ENCODE measurements at places on chromosomes 1 and 21.

- DNase-seq = no peak
Observed at GRCh38 chr1:112172294-112172882, 182.9 kb upstream of the KCND3 start.

- DNase-seq = no peak
Observed at GRCh38 chr1:50080904-50081586, 27.7 kb upstream of the ELAVL4 start.

GRCh38 chr1:29084196-29084521 is 39.5 kb downstream of the TMEM200B start:
- no peak for DNase-seq

- DNase-seq = no peak
Observed at GRCh38 chr1:161905269-161905884, 118.3 kb downstream of the OLFML2B start.

DNA sequence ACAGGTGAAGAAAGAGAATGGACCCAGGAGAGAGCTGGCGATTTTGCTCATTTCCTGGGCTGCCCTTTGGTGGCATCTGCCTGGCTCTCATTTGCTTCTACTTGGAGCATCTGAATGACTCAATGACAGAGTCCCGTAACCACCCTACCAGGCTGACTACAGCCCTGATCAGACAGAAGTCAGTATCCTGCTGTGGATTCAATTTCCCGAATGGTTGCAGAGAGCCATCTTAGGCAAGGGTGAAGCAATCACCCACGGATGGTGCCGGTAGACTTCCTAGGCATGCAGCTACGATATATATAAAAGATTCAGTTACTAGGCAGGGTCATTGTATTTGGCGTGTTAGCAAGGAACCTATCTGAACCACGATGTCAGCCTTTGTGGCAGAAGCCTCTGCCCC is 10.2 kb downstream of the AJAP1 start:
- DNase-seq = no peak

- no peak for DNase-seq
Observed at GRCh38 chr1:184426278-184426674, 39.4 kb downstream of the C1orf21 start.

DNA sequence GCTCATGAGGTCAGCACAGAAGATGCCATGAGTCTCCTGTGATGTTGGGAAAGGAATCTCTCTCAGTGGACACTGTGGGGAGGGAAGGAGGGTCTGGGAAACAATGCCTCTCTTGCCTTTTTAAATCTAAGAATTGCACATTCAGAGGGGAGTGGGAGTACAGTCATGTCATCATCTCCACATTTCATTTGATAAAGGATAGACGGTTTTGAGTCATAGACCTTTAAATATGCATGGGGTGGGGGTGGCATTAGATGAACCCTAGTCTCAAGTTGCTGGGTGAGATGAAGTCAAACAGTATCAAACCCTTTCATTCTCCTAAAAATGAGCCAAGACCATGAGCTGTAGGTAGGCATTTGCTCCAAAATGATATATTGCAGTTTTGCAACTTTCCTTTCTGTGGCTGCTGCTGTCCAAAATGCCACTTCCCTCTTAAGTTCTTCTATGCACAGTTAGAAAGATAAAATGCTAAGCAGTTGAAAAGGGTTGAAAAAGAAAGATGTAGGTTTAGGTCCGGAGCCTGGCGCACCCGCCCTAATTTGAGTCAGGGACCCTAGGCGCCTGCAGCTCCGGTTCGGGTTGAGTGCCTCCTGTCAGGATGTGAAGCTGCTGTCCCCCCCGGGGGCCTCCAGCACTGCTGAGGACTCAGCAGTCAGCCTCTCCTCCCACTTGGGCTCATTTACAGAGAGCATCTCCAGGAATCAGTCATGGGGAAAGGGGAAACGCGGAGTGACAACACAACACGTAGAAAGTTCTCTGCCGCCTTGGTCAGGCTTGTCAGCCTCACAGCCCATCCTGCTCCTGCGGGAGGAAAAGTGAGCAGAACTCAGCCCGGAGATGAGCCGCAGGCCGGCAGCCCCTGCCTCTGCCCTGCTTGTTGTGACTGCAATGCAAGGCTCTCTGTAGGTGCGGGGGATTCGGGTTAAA is 479.3 kb upstream of the RUNX1 start:
- no peak for DNase-seq

GRCh38 chr1:29646161-29646775 is 409.9 kb downstream of the PTPRU start:
- DNase-seq = peak; percentile 62

DNA sequence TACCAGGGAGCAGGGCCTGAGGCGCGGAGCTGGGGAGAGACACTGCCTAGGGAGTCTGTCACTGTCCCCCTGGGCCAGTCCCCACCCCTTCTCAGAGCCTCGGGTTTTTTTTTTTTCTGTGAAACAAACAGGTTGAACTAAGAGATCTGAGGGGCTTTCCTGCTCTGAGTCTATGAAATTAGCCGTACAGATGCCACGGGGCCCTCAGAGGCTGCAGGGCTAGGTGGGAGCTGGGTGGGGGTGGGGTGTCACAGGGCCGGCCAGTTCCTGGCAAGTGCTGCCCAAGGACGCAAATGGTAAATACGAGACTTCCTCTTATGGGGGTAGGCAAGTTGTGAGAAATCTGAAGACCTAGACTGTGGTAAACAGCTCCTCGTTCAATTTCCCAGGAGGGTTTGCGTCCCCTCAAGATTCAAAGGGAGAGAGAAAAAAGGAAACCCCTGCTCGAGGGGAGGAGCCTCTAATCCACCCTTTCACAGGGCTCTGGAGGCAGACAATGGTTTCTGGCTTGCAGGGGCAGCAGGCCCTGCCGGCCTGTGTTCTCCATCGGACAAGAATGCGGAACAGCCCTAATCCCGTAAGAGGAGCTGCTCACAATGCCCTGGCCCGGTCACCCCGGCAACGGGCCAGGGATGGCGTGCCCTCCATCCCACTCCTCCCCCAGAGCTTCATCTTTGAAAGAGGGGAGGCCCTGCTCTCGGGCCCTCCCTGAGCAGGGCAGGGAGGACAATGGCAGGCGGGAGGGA is 7.8 kb downstream of the NUAK2 start:
- DNase-seq = no peak

GRCh38 chr1:90509225-90510048 is 207.7 kb downstream of the BARHL2 start:
- DNase-seq = no peak

DNA sequence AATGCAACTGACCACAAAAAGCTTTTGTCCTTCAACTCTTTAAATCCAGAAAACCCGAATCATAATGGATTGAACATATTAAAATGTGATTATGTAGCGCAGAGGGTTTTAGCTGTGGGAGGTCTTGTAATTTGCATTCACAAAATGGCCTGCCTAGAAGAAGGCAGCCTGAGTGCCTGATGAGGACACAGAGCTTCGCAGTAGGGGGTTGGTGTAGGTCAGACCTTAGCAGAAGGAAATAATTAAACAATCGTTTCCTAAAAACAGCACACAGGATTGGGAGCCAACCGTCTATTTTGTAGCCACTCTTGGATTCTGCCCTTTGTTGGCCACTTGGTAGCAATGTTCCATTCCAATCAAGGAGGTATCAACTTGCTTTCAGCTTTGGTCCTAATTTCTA is 195.7 kb upstream of the KIAA0040 start:
- no peak for DNase-seq

GRCh38 chr1:7929637-7930036 is 11.0 kb downstream of the TNFRSF9 start:
- DNase-seq = no peak

GRCh38 chr1:80994934-80995333 is 805.8 kb upstream of the ADGRL2 start:
- DNase-seq = no peak

DNA sequence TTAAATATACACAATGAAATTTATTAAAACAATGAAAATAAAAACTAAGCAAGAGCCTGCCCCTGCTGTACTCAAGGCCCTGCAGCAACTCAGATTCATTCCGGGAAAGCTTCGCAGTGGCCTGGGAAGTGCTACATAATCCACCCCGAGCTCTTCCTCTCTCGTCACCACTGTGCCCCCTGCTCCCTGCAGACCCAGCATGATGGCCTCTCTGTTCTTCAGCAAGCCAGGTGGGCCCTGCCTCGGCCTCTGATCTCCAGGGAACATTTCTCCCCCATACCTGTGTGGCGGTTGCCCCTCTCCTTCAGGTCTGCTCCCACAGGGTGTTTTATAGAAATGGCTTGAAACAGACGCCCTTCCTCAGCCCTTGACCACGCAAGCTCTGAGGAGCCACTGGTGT is 10.6 kb downstream of the RNF187 start:
- no peak for DNase-seq

- no peak for DNase-seq
Observed at GRCh38 chr1:200206761-200207160, 179.3 kb downstream of the NR5A2 start.

GRCh38 chr1:58626293-58626692 is 49.2 kb upstream of the TACSTD2 start:
- DNase-seq = no peak

GRCh38 chr21:36045993-36046392 is 14.3 kb downstream of the SETD4 start:
- no peak for DNase-seq

DNA sequence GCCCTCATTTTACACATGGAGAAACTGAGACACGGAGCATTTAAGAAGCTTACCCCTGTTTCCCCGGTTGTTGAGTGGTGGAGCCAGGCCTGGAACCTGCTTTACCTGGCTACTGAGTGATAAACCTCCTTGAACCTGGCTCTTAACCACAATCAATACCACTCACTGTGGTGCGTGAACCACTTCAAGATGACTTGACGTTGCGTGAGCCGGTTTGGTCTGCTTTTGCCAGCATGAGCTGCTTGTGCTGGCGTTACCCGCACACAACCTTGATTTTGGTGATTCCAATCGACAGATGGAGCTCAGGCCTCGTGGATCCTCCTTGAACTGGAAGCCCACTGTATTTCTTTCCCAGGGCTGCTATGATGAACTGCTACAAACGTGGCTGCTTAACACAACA is 6.1 kb upstream of the TINAGL1 start:
- DNase-seq = peak; percentile 19

- DNase-seq = no peak
Observed at GRCh38 chr21:22516230-22516629, 1518.0 kb downstream of the NCAM2 start.

DNA sequence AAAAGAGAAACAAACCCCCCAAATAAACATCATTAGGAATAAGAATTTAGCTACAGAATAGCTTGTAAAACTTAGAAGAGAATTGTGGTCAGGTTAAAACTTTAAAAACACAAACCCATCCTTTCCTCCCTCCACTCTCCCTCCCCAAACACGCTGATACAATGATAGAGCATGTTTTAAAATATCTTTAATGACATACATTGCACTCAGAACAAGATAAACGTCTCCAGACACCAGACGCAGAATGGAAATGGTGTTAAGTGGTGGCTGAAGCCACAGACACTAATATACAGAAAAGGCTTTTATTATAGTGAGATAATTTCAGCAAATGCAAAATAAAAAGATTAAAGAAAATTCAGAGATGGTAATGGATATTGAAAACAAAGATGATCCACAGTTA is 58.9 kb upstream of the SAMD13 start:
- no peak for DNase-seq

DNA sequence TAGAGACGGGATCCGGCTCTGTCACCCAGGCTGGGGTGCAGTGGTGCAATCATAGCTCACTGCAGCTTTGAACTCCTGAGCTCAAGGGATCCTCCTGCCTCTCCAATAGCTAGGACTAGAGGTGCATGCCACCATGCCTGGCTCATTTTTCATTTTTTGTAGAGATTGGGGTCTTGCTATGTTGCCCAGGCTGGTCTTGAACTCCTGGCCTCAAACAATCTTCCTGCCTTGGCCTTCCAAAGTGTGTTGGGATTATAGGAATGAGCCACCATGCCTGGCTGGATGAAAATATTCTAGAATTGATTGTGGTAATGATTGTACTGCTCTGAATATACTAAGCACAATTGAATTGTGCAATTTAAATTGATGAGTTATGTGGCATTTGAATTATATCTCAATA is 21.9 kb downstream of the ZMYM4 start:
- DNase-seq = no peak

- DNase-seq = no peak
Observed at GRCh38 chr1:61149010-61149860, 66.9 kb downstream of the NFIA start.

DNA sequence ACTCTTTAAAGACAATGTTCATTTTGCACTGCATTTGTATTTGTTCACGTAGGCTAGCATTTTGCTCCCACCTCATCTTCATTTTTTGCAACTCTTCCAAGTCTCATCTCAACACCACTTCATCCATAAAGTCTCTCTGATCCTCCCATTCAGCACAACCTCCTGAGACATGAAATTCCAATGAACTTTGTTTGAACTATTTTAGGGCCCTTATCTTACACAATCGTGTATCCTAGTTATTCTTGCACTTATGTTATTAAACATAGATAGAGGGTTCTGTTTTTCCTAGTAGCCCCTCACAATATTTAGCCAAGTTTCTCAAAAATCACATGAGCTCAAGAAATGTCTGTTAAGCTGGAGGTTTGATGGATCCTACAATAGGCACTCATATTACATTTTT is 500.5 kb upstream of the ADAMTS5 start:
- DNase-seq = no peak

GRCh38 chr1:245444945-245445344 is 290.2 kb downstream of the KIF26B start:
- DNase-seq = no peak

- no peak for DNase-seq
Observed at GRCh38 chr1:62912028-62912638, 128.2 kb downstream of the ATG4C start.

- DNase-seq = no peak
Observed at GRCh38 chr1:97603218-97603617, 317.6 kb downstream of the DPYD start.

DNA sequence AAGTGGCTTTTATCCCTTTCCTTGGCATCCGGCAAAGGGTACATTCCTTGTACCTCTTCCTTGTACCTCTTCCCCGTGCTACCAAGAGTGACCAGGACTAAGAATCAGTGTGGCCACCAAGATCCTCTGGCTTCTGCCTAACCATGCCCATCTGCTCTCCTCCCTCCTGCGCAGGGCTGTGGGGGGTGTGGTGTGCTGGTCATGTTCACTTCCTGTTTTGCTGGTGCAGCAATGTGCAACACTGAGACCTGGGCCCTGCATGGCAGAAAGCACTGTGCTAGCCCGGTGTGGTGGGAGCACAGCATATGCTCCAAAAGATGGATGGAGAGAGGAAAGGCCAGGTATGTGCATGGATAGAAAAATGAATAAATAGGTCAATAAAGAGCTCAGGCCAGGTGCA is 33.3 kb upstream of the TENT5C start:
- no peak for DNase-seq
